MCF 10A (cell line): ENCODE measurements at places on chromosomes 11 and 22. TPM values are rescaled to one million over a fixed set of nuclear protein-coding genes. Genes with fewer than 3 reads are reported as not detected.

Gene TSPAN18
- total RNA-seq = 0.47 and 0.77 TPM in 2 replicates

Gene FUT4
- total RNA-seq = 0.23 and 0.32 TPM in 2 replicates

Gene CHORDC1
- total RNA-seq = 47.7 and 62.0 TPM in 2 replicates

Gene PLXNB2
- 199 and 200 TPM in 2 replicates for total RNA-seq

Gene CCDC87
- not detected in 2 replicates for total RNA-seq

Gene GAL3ST1
- total RNA-seq = not detected in 2 replicates

Gene ABCC8
- not detected in 2 replicates for total RNA-seq

Gene RNF169
- total RNA-seq = 15.0 and 18.0 TPM in 2 replicates

Gene MUC2
- total RNA-seq = 0.02 TPM in 2 replicates

Gene CCS
- total RNA-seq = 25.8 and 34.4 TPM in 2 replicates

Gene SEZ6L
- total RNA-seq = not detected in 2 replicates

Gene PGR
- not detected in 2 replicates for total RNA-seq

Gene MISFA
- total RNA-seq = 2.4 and 4.0 TPM in 2 replicates

Gene OR10A2
- not detected in 2 replicates for total RNA-seq

Gene NPAS4
- total RNA-seq = not detected in 2 replicates

Gene FLRT1
- total RNA-seq = 2.7 and 7.0 TPM in 2 replicates

Gene APOC3
- not detected in 2 replicates for total RNA-seq

Gene C11orf97
- total RNA-seq = not detected in 2 replicates

Gene OR4D5
- total RNA-seq = not detected in 2 replicates

Gene EFCAB6
- 0.40 and 0.93 TPM in 2 replicates for total RNA-seq

Gene KRTAP5-7
- total RNA-seq = not detected in 2 replicates

Gene MYO18B
- 0.07 TPM in 1 of 2 replicates, not detected in the other for total RNA-seq

Gene E2F8
- 0.88 and 1.2 TPM in 2 replicates for total RNA-seq

Gene PLA2G3
- total RNA-seq = not detected in 2 replicates

Gene GAL3ST3
- not detected in 2 replicates for total RNA-seq

Gene GRAP2
- 0.12 TPM in 1 of 2 replicates, not detected in the other for total RNA-seq

Gene SMTNL1
- not detected in 2 replicates for total RNA-seq

Gene RBMXL2
- not detected in 2 replicates for total RNA-seq

Gene RIN1
- 38.7 and 50.2 TPM in 2 replicates for total RNA-seq

Gene ZNF70
- 3.3 and 4.5 TPM in 2 replicates for total RNA-seq

Gene BLID
- 4.1 and 4.5 TPM in 2 replicates for total RNA-seq

Gene CTSW
- not detected in 2 replicates for total RNA-seq

Gene UPK3A
- not detected in 2 replicates for total RNA-seq

Gene OR5AN1
- not detected in 2 replicates for total RNA-seq

Gene OR8I2
- total RNA-seq = not detected in 2 replicates

Gene KRTAP5-9
- not detected in 2 replicates for total RNA-seq

Gene FAM180B
- not detected in 2 replicates for total RNA-seq

Gene OR10G4
- not detected in 2 replicates for total RNA-seq

Gene ADAMTS15
- total RNA-seq = 0.54 and 0.70 TPM in 2 replicates

Gene FZD4
- 0.34 and 0.35 TPM in 2 replicates for total RNA-seq

Gene ELMOD1
- total RNA-seq = not detected in 2 replicates

Gene PKDREJ
- not detected in 2 replicates for total RNA-seq

Gene ST14
- 24.8 and 27.2 TPM in 2 replicates for total RNA-seq

Gene CCDC34
- total RNA-seq = 9.0 and 11.1 TPM in 2 replicates

Gene TMEM151A
- total RNA-seq = 0.12 TPM in 1 of 2 replicates, not detected in the other

Gene OR51E2
- total RNA-seq = not detected in 2 replicates

Gene TNNT3
- not detected in 2 replicates for total RNA-seq

Gene KCNJ11
- 0.54 TPM in 1 of 2 replicates, not detected in the other for total RNA-seq

Gene OOSP1
- not detected in 2 replicates for total RNA-seq

Gene GTF2H1
- total RNA-seq = 60.9 and 83.4 TPM in 2 replicates

Gene PNPLA3
- 4.1 and 4.2 TPM in 2 replicates for total RNA-seq

Gene SCGB1D2
- not detected in 2 replicates for total RNA-seq

Gene RNF121
- total RNA-seq = 27.8 and 29.8 TPM in 2 replicates
